Fibroblast of skin of left quadriceps (primary cell): ENCODE measurements at places on chromosomes 5 and 9.

- no peak for DNase-seq
Observed at GRCh38 chr5:142976861-142977260, 206.7 kb downstream of the ARHGAP26 start.

GRCh38 chr9:113545068-113545467 is 81.5 kb downstream of the RGS3 start:
- no peak for DNase-seq

GRCh38 chr5:168467755-168468330 is 18.4 kb upstream of the RARS1 start:
- no peak for DNase-seq

- no peak for DNase-seq
Observed at GRCh38 chr5:51185850-51186329, 197.4 kb upstream of the ISL1 start.

DNA sequence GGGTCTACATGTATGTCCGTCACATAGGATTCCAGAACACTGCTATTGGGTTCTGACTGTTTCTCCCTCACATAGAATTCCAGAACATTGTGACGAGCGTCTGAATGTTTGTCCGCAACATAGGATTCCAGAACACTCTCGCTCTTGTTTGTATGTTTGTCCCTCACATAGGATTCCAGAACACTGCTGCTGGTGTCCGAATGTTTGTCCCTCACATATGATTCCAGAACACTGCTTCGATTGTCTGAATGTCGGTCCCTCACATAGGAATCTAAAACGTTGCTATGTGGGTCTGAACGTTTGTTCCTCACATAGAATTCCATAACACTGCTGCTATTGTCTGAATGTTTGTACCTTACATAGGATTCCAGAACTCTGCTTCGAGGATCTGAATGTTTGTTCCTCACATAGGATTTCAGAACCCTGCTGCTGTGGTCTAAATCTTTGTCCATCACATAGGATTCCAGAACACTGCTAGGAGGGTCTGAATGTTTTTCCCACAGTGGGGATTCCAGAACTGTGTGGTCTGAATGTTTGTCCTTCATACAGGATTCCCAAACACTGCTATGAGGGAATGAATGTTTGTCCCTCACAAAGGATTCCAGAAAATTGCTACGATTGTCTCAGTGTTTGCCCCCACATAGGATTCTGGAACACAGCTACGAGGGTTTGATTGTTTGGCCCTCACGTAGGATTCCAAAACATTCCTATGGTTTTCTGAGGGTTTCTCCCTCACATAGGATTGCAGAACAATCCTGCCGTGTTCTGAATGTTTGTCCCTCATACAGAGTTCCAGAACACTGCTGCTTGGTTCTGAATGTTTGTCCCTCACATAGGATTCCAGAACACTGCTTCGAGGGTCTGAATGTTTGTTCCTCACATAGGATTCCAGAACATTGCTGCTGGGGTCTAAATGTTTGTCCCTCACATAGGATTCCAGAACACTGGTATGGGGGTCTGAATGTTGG is 220.5 kb downstream of the FOXD4L6 start:
- no peak for DNase-seq

GRCh38 chr5:141322261-141322660 is 1.7 kb upstream of the TAF7 start:
- no peak for DNase-seq

GRCh38 chr5:67493676-67494075 is 297.1 kb upstream of the CD180 start:
- no peak for DNase-seq
